ENCODE measurements at places on chromosomes 11 and 22.

GRCh38 chr11:66888282-66888681, 31.4 kb downstream of the LRFN4 start:
- no peak for DNase-seq

- DNase-seq: no peak
These were observed 10.0 kb upstream of the OR5M1 start for GRCh38 chr11:56624661-56625110.

- DNase-seq: peak; percentile 85
These were observed 537.4 kb upstream of the B3GAT1 start for GRCh38 chr11:134949121-134950090.

- no peak for DNase-seq
These were observed 97.3 kb downstream of the CTTN start for GRCh38 chr11:70495351-70496310.

GRCh38 chr11:12989428-12990161, 19.5 kb upstream of the RASSF10 start:
- DNase-seq: no peak

- no peak for DNase-seq
These were observed 53.1 kb downstream of the APOL3 start for GRCh38 chr22:36107436-36107835.

DNA sequence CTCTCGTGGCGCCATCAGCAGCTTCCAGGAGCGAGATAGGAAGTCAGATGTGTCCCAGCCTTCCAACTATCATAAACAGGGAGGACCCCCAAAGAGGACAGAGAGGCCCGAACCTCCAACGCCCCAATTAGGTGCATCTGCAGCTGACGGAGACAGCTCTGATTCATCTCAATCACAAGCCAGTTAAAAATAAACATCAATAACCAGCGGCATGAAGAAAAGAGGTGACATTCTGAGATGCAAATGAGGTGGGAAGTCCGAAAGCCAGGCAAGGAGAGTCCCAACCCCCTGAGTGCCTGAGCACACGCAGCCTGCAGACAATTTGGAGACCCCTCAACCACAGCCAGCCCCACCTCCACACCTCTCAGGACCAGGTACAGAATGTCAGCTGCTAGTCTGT, 28.1 kb upstream of the IGSF9B start:
- no peak for DNase-seq

GRCh38 chr11:5298451-5298850, 3.3 kb downstream of the OR51B4 start:
- no peak for DNase-seq

- DNase-seq: no peak
These were observed 54.0 kb downstream of the BDNF start for GRCh38 chr11:27646051-27646818.

- DNase-seq: no peak
These were observed 49.1 kb downstream of the ARHGAP8 start for GRCh38 chr22:44801476-44801875.

DNA sequence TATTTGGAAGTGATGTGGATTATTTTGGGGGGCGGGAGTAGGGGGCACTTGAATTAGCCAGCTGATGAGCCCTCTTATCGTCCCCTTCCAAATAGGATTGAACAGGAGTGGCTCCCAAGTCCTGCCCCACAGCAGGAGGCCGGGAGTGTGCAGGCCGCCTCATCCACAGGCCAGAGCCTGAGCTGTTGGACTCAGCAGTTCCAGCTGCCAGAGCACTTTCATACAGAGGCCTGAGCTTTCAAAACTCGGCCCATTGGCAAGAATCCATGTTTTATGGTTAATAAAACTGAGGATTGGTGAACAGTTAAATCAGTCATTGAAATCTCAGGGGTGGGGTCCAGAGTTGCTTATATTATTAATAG, 9.6 kb downstream of the FAM118A start:
- DNase-seq: no peak

GRCh38 chr22:49720279-49720959, 107.3 kb downstream of the BRD1 start:
- DNase-seq: peak; percentile 27

DNA sequence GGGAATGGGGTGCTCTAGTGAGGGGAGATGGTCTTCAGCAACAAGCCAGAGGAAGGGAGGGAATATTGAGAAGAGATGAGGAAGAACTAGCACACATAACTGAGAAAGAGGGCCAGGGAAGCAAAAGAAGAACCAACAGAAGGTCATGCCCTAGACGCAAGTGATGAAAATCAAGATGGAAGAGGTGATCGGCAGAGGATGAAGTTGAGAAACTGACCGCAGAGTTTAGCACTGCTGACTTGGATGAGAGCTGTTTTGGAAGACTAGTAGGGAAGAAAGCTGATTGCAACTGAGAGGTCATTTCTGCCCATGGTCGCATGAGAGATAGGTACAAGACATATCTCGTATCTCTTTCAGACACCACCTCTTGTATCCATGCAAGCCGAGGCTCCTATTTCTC, 2.9 kb downstream of the SPINDOC start:
- DNase-seq: no peak

DNA sequence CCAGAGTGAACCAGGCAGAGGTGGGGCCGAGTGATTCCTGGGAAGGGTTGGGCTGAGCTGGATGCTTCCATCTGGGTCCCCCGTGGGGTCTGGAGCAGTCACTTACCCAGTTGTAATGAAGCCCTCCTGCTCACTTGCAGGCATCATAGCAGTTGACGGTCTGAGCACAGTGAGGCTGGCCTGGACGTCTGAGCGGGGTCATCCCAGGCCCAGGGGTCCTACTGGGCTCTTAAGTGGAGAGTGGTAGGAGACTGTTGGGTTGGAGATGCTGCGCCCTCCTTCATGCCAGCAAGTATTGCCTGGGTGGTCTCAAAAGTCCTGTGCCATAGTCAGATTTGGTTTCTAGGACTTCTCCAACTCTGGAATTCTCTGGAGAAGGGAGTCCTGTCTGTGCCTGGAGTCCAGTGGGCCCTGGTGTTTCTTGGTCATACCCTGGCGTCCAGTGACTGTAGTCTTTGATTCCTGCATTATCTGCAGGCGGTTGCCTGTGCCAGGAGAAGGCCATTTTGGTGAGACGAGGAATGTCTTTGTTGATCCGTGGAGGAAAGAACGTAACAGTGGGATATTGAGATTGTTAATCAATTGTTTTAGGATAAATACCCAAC, 82.3 kb downstream of the TBC1D22A start:
- peak; percentile 43 for DNase-seq

- no peak for DNase-seq
These were observed 81.2 kb upstream of the SPON1 start for GRCh38 chr11:13881226-13881905.

- DNase-seq: no peak
These were observed 76.0 kb upstream of the CARD18 start for GRCh38 chr11:105215528-105215927.

GRCh38 chr11:9489080-9489765, 28.4 kb downstream of the ZNF143 start:
- no peak for DNase-seq

DNA sequence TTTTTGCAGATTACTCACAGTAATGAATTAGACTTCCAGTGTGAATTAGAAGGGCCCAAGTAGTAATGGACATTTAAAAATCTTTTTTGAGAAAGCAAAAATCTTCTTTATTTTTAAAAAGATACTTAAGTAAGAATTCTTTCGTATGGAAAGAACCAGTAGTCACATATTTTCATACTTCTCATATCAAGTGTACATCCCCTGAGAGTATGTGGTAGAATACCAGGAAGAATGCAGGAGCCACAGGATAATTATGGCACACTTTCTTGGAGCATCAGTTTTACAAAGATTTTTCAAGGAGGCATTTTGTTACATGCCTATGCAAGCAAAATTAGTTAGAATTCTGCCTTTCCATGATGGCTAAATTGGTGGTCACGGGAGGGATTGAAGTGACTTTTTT, 28.1 kb downstream of the POLD3 start:
- DNase-seq: no peak

GRCh38 chr22:46650078-46650810, 30.1 kb downstream of the GRAMD4 start:
- DNase-seq: no peak

DNA sequence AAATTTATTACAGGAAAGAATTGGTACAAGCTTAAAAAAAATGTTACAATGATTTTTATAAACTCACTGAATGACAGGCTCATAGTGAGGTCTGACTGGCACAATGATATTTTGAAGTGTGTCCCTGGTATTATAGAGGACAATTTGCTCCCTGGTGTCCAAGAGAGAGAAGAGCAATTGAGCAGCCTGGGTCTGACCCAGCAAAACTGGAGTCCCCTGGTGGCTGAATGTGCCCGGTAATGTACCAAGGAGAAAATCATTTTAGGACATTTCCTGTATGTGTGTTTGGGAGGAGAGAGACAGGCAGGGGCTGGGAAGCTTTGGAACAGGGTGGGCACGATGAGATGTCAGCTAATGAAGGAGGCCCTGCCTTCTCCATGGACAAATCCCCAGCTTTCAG, 125.3 kb downstream of the APOL5 start:
- peak; percentile 66 for DNase-seq

GRCh38 chr11:128727796-128728431, 34.0 kb downstream of the FLI1 start:
- DNase-seq: no peak

GRCh38 chr22:26134654-26135330, 34.5 kb upstream of the SEZ6L start:
- no peak for DNase-seq

- no peak for DNase-seq
These were observed 73.2 kb downstream of the BDNF start for GRCh38 chr11:27626938-27627586.

DNA sequence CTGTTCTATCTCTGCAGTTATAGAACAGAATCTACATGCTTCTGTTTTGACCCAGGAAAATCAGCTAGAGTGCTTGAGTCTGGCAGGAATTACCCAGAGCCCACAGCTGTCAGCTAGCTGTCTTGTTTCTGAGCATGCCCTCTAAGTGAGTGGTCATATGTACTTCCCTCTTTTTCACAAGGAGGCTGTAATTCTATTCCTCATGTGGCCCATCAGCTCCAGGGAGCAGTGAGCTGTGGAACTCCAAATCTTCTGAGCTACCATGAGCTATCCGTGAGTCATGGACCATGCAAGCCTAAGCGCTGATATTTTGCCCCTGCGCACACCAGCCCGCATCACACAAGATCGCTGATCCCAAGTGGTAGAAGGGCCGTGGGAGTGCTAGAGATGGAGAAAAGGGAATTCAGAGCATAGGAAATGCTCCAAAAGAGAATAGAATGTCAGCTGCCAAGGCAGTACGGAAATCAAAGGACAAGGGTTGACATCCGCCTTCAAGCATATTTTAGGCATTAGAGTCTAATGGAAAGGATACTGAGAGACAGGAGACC, 5.4 kb downstream of the FJX1 start:
- peak; percentile 71 for DNase-seq

DNA sequence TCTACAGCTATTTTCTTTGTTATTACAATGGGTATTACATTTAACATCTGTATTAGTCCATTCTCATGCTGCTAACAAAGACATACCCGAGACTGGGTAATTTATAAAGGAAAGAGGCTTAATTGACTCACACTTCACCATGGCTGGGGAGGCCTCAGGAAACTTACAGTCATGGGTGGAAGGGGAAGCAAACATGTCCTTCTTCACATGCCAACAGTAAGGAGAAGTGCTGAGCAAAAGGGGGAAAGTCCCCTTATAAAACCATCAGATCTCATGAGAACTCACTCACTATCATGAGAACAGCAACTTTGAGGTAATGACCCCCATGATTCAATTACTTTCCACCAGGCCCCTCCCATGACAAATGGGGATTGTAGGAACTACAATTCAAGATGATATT, 16.5 kb upstream of the KMT5B start:
- no peak for DNase-seq

GRCh38 chr11:14914536-14914935, 22.5 kb upstream of the CYP2R1 start:
- DNase-seq: no peak

DNA sequence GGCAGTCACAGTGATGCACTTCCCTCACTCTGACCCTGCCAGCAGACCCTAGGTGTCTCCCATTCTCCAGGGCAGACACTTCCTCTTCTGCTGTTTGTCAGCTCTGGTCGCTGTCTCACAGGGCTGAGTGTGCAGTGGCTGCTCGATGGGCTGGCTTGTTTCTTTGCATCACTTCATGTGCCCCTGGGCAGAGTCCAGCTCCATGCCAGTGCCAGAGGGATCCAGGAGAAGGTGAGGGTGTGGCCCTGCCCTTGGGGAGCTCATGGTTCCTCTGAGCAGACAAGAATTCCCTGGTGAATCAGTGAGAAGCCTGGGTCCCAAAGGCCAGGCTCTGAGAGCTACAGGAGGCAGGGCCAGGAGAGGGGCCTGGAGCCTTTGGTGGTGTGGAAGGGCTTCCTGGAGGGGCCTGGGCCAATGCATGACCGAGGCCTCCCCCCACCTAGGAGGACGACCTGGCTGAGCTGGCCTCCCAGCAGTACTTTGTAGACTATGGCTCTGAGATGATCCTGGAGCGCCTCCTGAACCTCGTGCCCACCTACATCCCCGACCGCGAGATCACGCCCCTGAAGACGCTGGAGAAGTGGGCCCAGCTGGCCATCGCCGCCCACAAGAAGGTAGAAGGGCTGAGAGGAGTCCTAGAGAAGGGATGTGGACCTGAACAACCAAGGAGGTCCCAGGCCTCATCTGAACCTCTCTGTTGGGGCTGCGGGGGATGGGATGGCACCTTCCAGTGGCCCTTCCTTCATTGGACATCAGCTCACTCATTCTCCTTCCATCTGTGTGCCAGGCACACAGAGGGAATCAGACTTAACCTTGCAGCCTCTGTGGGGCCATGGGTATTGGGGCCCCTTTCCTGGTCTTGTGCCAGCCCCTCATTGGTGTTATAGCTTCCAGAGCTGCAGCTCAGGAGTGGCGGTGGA, 66.1 kb downstream of the MYO7A start:
- DNase-seq: no peak

GRCh38 chr11:2561696-2562581, 117.1 kb downstream of the KCNQ1 start:
- DNase-seq: peak; percentile 49

GRCh38 chr11:125593114-125593820, 615 bp downstream of the STT3A start:
- no peak for DNase-seq

DNA sequence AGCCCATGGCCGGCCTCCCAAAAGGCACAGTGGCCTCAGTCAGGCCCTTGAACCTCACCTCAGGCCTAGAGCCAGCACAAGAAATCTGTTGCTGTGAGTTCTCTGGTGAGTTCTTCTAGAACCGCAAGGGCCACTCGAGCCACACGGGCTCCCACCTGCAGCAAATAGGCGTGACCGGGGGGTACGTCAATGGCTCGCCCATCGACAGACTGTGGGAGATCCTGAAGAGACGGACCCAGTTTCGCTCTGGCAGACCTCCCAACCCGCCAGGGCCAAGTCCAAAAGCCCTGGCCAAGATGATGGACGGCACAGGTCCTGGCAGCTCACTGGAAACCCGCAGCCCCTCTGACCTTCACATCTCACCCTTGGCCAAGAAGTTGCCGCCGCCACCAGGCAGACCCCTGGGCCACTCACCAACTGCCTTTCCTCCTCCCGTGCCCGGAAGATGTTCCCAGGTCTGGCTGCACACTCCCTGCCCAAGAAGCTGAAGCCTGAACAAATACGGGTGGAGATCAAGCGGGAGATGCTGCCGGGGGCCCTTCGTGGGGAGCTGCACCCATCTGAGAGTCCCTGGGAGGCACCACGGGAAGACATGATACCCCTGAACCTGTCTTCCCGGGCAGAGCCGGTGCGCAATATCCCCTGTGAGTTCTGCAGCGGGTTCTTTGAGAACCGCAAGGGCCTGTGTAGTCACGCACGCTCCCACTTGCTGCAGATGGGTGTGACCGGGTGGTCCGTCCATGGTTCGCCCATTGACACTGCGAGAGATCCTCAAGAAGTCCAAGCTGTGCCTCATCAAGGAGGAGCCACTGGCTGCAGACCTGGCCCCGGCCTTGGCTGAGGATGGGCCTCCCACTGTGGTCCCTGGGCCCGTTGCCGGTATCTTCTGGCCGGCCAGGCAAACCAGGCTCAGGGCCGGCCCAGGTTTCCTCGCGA, 544.2 kb upstream of the CCDC179 start:
- DNase-seq: no peak

Data from islet precursor cell (in vitro differentiated cells).